ENCODE measurements at places on chromosomes 5 and 9.

- DNase-seq, result no peak
Observed at GRCh38 chr5:52856564-52856963, 68.8 kb downstream of the ITGA1 start.

DNA sequence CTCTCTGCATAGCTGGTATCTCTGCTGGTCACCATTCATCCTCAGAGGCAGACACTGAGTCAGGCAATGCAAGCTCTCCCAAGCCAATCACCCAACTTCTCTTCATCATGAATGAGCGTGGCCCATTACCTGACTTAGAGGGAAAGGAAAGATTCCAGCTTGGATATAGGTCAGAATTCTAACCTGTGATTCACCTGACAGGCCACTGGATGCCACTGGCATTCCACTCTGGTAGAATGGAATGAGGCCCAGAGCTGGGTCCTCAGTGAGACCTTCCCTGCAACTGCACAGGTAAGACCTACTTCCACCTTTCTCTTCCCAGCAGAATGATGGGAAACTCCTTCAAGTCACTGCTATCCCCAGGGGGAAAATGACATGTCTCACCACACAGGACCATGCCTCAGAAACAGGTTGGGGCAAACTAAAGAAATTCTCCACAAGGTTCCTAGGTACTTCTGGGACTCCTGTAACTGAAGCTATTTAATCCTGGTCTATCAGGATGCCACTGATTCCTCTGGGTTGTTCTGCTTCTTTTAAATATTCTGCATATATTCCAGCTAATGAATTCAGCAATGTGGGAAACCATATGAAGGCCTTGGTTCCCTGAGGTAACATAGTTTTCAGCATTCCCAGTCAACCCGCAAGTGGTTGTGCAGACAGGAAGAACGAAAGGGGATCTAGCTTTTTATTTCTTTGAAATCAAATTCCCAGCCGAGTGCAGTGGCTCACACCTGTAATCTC, 62.0 kb downstream of the SUSD1 start:
- DNase-seq, result no peak

- DNase-seq, result no peak
Observed at GRCh38 chr9:78940121-78940855, 631.5 kb upstream of the TLE4 start.

DNA sequence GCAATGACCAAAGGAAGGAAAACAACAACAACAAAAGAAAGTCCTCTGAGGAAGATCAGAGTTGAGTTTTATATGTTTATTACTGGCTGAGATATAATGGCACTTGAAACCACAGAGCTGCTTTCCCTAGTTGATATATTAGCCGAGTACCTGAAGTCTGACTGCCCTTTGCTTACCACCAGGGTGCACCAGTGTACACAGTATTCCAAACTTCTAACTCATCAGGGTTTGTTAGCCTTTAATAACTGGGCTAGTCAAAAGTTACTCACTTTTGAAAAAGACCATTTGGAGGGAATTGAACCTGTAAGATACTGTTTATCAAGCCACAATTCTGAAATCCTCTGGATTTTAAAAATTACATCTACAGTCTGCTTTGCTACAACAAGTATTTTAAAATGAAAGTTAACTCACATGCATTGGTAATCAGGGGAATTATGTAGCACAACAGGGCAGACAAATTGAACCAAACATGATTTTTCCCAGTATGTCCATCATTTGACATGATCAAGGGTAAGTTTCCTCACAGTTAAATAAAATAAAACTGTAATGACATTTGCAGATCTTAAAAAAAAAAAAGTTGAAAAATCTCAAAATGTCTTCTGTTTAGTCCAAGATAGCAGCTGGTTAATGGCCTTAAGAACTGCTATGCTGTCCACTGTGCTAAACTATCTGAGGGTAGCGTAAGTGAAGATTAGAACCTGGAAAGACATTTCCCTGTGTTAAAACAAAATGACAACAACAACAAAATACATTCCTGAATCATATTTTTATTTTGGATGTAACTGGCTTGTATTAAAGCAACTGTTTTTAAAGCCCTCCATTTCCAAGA, 57.3 kb upstream of the C6 start:
- DNase-seq, result peak; percentile 70

DNA sequence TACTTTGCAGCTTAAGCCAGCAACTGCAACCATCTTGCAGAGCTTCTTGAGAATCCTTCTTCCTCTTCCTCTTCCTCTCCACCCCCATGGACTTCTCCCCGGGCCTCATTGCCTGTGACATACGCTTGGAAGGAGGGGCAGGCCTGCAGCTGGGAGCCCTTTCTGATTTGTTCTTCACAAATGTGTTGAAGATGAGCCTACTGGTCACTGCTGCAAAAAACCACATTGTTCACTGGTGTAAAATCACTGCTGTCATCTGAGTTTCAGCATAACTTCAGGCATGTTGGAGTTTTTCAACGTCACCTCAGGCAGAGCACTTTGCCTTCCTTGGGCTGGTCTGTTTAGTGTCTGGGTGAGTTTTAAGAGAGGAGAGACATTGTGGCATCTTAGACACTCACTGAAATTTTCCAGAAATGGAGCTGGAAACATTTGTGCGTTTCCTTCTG, 7.9 kb downstream of the TJP2 start:
- DNase-seq, result peak; percentile 45

- DNase-seq, result no peak
Observed at GRCh38 chr9:6153425-6153824, 62.2 kb upstream of the IL33 start.

- DNase-seq, result peak; percentile 64
Observed at GRCh38 chr5:129063483-129064113, 31.0 kb upstream of the ISOC1 start.

DNA sequence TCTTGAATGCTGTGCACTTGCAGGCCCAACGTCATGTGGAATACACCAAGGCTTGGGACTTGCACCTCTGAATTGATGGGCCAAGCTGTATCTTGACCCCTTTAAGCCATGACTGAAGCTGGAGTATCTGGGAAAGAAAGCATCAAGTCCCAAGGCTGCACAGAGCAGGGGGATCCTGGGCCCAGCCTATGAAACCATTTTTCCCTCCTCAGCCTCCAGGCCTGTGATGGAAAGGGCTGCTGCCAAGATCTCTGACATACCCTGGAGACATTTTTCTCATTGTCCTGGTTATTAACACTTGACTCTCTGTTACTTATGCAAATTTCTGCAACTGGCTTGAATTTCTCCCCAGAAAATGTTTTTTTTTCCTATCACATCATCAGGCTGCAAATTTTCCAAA, 174.0 kb upstream of the SNX2 start:
- no peak for DNase-seq

GRCh38 chr9:132114102-132114707, 34.5 kb upstream of the MED27 start:
- peak; percentile 69 for DNase-seq

- no peak for DNase-seq
Observed at GRCh38 chr9:115379719-115380118, 261.8 kb upstream of the TNC start.

DNA sequence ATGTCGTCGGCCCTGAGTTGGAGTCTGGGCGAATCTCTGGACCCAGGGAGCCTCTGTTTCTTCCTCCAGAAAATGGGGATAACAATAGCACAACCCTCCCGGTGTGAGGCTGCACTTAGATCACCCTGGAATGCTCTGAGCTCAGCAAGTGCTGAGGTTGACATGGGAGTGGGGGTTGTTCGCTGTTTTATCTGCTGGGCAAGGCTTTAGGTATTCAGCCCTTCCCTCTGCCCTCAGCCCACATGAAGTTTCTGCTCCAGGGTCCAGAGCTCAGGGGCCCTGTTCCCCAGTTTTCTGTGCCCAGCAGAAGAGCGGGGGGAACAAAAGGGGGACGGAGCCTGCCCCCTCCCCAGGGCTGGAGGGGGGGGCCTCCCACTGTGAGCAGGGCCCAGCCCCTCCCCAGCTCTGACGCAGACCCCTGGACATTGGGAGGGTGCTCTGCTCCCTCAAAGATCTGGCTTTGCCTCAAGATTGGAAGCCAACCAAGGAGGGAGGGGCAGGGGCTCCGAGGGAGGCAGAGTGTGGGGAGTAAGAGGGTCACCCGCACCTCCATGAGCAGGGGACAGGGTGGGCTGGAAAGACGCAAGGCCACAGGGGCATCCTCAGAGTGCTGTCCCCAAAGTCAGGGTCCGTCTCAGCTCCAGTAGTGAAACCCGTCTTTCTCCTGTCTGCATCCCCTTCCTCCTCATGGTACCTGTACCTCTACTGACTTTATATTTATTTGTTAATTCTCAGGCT, 215.6 kb downstream of the C9orf50 start:
- DNase-seq, result no peak

- no peak for DNase-seq
Observed at GRCh38 chr5:166382031-166382430, 1909.4 kb upstream of the WWC1 start.

DNA sequence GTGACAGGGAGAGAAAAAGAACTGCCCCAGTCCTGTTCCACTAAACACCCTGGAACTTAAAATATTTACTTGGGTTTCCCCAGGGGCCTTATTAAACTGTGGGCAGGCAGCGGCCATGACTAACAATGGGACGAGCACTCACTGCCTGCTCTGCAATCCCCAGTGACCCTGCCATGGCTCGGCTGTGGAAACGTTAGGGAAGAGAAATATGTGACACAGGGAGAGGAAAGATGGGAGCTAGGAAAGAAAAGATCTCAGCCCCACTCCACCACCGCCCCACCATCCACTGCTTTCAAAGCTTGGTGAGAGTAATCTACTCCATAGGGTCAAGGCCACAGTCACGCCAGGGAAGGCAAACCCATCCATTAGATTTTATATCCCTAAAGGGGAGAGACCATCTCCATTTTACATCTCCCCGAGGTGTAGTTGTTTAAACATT, 117.6 kb downstream of the EFNA5 start:
- no peak for DNase-seq

- DNase-seq, result no peak
Observed at GRCh38 chr9:131546336-131547084, 1.2 kb downstream of the PRRT1B start.

DNA sequence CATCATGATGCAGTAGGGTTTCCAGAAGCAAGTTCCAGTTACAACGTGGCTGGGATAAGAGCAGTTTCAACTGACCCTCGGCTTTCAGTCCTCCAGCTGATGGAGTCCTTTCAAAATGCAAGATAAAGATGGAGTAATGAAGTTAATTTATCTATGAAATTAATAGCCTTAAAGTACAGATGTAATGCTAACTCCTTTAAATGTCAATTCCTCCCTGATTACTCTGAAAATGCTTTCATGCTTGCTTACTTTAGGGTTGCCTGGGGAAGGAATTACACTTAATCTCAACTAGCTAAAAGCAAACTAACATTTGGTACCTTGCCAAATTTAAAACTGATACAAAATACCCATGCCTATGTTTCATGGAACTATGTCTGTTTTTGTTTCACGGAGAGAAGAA, 178.4 kb downstream of the KIAA0825 start:
- no peak for DNase-seq

GRCh38 chr5:170426149-170426767, 37.1 kb upstream of the KCNMB1 start:
- no peak for DNase-seq

DNA sequence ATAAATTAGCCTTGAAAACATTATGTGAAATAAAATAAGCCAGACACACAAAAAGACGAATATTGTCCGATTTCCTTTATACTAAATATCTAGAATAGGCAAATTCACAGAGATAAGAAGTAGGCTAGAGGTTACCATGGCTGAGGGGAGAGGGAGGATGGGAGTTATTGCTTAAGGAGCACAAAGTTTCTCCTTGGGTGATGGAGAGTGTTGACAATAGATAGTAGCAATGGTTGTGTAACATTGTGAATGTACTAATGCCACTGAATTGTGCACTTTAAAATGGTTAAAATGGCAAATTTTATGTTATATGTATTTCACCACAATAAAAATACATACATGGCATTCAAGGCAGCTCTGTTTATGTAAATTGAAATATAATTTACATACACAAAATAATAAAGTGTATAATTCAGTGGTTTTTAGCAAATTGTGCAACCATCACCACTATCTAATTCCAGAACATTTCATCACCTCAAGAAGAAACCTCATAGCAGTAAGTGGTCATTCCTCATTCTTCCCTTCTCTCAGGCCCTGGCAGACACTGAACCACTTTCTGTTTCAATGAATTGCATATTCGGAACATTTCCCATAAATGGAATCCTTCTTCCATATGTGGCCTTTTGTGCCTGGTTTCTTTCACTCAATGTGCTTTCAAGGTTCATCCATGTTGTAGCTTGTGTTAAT, 59.2 kb downstream of the NDST1 start:
- DNase-seq, result no peak

GRCh38 chr9:86340356-86341006, 13.7 kb downstream of the TUT7 start:
- no peak for DNase-seq

DNA sequence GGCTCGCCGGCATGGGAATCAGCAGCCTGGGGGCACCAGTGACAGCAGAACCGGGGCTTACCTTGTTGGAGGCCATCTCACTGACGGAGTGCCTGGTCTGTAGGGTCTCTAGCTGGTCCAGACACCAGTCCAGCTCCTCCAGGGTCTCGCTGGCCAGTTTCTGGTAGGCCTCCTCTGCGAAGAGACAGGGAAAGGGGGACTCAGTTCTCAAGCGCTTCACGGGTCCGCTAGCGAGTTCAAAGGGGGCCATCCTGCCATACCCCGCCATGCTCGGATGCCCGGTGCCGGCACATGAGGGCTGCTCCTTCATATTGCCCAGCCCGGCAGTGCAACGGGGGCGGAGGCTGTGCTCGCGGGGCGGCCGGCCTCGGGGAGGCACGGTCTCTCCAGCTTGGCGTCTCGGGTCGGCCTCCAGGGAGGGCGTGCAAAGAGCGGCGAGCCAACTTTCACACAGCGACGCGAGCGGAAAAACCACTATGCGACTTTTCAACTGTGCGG, 456.0 kb downstream of the RAB3C start:
- DNase-seq, result no peak

GRCh38 chr5:31587546-31587945, 51.4 kb upstream of the PDZD2 start:
- DNase-seq, result no peak

GRCh38 chr5:72138943-72139521, 31.8 kb downstream of the MAP1B start:
- DNase-seq, result no peak

- DNase-seq, result no peak
Observed at GRCh38 chr9:1101846-1102641, 51.9 kb downstream of the DMRT2 start.

- DNase-seq, result no peak
Observed at GRCh38 chr9:91403665-91404543, 19.7 kb downstream of the NFIL3 start.
